ENCODE measurements at places on chromosomes 1 and 21. TPM values are rescaled to one million over a fixed set of nuclear protein-coding genes. Genes with fewer than 3 reads are reported as not detected.

DNA sequence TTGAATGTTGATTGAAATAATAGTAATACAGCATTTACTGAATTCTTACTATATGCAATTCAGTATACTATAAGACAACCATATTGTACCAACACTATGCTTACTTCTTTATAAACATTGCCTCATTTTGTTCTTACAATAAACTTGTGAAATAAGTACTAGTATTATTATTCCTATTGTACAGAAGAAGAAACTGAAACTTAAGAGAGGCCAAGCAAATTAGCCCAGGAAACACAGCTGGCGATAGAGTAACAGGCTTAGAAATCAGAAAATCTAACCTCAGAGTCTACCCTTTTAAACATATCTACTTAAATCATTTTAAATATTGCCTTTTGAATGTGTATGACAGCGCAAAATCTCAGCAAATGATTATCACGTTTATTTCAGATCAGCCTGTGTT lies 41.7 kb downstream of the FASLG start:
- DNase-seq: no peak

The SPRR4 gene
- not detected for total RNA-seq

GRCh38 chr1:204398197-204399125 lies 13.2 kb downstream of the PPP1R15B start:
- peak; percentile 73 for DNase-seq

- no peak for DNase-seq
Measured at GRCh38 chr21:26453267-26453666, 119.8 kb downstream of the CYYR1 start.

GRCh38 chr1:45260244-45260643 lies 53.8 kb upstream of the ZSWIM5 start:
- DNase-seq: no peak

DNA sequence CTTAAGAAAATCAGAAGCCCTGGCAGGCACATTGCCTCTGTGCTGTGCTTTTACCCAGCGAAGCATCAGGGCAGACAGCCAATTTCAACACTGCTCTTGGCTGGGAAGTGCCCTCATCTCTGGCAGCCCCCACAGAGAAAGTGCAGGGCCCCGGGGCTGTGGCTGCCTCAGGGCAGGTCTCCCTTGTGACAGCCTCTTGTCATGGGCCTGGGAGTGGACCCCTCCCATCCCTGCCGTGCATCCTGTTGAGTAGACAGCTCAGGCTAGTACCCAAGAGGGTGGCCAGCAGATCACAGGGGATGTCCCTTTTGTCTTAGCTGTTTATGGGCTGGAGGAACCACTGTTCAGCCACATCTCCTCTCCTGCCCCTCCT lies 23.3 kb downstream of the TTC34 start:
- no peak for DNase-seq

GRCh38 chr21:21387916-21388315 lies 389.7 kb downstream of the NCAM2 start:
- no peak for DNase-seq

- no peak for DNase-seq
Measured at GRCh38 chr21:45261093-45261492, 26.6 kb downstream of the POFUT2 start.

DNA sequence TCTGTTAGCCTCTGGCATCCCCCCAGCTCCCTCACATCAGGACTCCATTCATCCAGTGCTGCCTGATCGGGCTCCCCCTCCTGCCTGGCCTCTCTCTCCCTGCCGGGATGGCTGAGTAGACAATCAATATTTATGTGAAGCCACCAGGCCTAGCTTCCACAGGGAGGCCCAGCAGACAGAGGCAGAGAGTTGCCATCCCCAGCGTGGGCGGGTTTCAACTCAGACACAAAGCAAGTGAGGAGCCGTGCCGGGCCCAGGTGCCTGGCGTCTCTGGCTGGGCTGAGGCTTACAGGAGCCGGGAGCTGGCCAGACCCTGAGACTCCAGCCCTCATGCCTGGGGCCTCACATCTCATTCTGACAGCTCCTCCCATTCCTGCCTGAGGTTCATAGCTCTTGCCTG lies 34.5 kb upstream of the ATP2B4 start:
- DNase-seq: no peak

DNA sequence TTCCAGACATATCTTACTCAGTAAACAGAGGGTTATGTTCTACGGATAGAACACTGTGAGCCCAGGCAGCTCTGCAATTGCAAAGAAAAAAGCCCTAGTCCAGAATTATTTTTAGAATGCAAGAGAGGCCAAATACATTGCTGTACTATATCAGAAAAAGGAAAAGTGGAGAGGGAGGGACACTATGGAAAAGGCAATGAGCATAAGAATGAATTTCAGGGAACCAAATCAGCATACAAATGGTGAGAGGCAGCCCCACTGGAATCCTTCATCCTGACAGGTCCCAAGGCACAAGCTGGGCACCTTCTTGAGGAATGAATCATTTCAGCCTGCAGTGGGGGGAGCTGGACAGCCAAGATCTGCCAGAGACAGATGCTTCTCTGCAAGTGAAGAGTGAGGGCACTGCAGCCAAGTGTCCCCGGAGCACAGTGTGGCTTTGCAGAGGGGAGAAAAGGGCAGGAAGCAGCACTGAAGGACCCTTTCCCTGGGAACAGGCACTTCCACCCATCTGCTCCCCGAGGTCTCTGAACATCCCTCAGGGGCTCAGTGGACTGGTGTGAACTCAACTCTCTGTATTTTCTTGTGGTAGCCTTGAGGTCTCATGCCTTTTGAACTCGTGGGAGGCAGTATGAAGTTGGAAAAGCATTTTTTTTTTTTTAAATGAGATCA lies 115.6 kb downstream of the XCL2 start:
- DNase-seq: no peak

The CD52 gene
- 1,180 TPM for total RNA-seq

The FAM76A gene
- total RNA-seq: 14.6 TPM

GRCh38 chr1:36239941-36240637 lies 15.8 kb downstream of the THRAP3 start:
- DNase-seq: no peak

DNA sequence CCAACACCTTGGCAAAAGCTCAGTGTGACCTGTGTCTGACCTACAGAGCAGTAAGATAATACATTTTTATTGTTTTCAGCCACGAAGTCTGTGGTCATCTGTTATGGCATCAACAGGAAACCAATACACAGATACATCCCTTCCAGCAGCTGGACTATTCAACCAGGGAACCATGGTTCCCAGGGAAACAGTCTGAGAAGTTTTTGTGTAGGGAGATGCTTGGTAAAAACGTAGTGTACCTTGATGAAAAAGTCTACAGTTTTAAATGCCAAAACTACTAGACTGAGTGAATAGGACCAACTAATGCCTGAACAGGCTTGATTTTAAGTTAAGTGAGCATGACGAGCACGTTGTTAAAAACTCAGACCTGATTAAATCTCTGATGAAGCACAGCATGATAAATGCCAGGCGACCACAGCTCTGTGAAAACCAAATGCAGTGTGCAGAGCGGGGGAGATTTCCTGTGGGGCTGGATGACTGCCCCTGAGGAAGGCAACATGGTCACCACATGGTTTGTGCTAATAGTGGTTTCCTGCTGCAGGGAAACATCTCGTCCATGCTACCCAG lies 228.9 kb downstream of the TNR start:
- DNase-seq: peak; percentile 25

- peak; percentile 57 for DNase-seq
Measured at GRCh38 chr1:46489638-46490405, at the start of gene DMBX1. DMBX1 (plus strand) TSS chr1:46489836; CDS start chr1:46507011, 17,175 bp downstream.

- no peak for DNase-seq
Measured at GRCh38 chr21:31173881-31174555, 135.7 kb upstream of the KRTAP19-8 start.

GRCh38 chr21:42579456-42580075 lies 65.9 kb downstream of the SLC37A1 start:
- DNase-seq: no peak

GRCh38 chr21:43743947-43744346 lies 25.0 kb downstream of the PDXK start:
- DNase-seq: no peak

The IL20 gene
- total RNA-seq: not detected
